AG08396 (cell line): ENCODE measurements at places on chromosomes 16 and 17.

GRCh38 chr17:63917646-63918045 is 993 bp downstream of the GH1 start:
- DNase-seq, result no peak

GRCh38 chr16:543301-544164 is 16.0 kb downstream of the CAPN15 start:
- DNase-seq, result no peak

DNA sequence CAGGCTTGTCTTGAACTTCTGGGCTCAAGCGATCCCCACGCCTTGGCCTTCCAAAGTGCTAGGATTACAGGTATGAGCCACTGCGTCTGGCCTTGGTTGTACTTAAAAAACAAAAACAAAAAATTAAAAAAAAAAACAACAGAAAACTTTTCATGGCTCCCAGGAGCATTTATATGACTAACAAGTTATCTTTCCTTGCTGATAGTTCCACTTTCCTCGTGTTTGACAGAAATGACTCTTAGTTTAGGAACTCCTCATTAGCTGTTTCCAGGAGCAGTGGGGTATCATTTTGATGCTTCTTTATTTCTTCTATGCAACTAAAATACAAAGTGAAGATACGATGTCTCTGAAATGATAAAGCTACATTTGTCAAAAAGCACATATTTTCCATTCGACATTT is 165.4 kb downstream of the PRKCA start:
- no peak for DNase-seq

- DNase-seq, result peak; percentile 66
These were observed 17.5 kb upstream of the RPTOR start for GRCh38 chr17:80527016-80527645.

DNA sequence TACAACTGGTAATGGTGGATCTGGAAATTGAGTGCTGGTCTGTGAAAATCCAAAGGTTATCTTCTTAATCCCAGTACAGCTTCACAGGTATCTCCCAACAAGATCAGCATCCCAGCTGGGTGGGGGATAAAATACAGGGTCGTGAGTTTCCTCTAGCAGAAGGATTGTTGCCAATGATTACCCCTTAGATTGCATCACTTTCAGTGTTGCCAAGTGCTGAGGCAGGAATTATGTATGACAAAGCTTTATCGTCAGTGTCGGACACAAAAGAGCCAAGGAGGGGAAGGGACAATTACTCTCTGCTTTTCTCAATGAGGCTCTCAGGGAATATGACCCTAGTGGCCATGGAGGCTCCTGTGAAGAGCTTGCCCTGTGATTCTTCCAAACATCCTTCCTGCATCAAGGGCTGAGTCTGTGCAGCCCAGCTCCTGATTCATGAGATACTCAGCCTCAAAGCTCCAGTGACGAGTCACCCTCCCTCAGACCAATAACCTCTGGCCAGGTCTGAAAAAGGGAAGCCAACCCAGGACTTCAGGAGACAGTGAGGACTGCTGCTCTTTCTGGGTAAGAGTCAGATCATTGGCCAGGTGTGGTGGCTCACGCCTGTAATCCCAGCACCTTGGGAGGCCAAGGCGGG is 15.0 kb downstream of the OR1F1 start:
- DNase-seq, result no peak

DNA sequence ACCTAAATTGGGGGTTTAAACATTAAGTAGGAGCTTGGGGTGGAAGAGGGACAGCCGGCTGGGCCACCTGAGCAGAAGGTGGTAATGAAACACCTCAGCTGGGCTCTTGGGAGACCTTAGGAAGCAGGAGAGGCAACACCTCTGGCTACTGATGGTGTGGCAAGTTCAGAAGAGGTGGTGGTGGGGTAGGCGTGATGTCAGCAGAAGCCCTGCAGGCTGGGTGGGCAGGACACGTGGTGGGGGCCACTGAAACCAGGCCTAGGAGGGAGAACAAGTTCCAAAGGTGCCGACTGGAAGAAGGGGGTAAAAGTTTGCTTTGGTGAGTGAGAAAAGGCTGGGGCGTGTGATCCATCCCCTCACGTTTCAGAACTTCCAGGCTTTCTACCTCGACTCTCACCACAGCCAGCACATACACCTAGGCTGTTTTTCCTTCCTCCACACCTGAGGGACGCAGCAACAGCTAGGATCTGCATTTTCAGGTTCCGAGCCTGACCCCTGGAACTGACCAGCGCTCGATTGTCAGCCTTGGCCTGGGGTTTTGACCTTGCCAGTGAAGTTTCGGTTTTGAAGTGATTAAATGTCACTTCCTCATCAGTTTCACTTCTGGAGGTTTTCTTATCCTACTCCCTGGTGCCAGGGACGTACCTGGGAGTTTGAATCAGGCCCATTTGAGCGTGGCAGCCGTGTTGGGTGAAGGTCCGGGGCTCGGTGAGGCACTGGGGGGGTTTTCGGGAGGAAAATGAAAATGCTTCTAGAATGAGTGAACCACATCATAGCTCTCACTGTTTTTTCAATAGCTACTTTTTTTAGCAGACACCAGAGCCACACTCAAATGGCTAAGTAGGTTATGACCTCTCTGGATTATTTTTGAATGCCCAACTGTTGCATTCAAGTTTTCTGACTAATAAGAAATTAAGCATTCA is 10.0 kb downstream of the SNN start:
- DNase-seq, result no peak

DNA sequence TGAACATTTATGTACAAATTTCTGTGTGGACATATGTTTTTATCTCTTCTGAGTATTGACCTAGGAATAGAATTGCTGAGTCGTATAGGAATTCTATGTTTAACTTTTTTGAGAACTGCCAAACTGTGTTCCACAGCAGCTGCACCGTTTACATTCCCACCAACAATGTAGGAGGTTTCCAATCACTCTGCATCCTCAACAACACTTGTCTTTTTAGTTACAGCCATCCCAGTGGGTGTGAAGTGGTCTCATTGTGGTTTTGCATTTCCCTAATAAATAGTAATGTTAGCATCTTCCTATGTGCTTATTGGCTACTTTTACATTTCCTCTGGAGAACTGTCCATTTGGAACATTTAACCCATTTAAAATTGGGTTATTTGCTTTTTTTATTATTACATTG is 36.6 kb upstream of the NACA2 start:
- no peak for DNase-seq

DNA sequence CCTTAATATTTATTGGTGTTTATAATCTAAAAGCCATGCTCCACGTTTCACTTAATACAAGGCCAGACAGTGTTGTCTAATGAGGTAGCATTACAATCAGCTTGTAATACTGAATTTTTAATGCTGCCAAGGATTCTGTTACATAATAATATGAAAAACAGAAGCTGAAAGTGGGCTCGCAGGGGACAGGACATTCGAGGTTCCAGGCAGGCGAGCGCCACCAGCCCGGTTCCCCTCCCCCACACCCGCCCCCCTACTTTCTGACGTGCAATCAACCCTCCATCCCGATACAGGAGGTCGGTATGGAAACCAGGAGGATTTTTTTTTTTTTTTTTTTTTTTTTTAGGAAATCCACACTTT is 6.2 kb upstream of the ZFHX3 start:
- no peak for DNase-seq

DNA sequence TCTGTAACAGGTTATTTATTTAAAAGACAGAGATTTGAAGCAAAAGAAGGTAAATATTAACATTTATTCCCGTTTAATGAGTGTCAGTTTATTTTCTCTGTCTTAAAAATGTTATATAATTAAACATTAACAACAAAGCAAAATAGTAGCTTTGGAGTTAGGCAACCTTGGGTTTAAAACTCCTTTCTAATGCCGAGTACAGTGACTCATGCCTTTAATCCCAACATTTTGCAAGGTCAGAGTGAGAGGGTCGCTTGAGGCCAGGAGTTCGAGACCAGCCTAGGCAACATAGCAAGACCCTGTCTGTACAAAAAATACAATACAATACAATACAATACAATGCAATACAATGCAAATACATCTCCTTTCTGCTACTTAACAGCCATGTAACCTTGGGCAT is 128.7 kb downstream of the CHD9 start:
- DNase-seq, result no peak

GRCh38 chr16:69266334-69267063 is 44.7 kb upstream of the VPS4A start:
- DNase-seq, result no peak

DNA sequence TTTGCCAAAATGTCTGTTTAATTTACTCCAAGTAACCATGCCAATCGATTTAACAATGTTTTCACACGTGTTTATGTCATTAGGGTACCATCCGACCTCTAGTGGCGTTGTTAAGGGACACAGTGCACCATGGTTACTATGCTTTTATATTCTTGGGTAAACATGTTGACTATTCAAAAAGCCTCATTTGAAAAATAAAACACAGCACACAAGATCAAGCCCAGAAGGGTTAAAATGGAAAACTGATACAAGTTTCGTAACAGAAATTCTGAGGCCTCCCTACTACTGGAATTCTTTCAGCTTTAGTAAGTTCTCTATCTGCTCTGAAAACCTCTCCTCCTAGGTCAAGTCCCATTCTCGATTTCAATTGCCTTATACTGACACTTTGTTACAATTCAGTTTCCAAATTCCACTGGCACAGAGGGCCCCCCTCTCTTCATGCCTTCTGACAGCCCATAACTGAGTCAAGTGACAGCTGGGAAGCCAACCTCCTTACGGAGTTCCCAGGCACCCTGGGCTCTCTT is 2.1 kb downstream of the CFAP20 start:
- peak; percentile 34 for DNase-seq

GRCh38 chr16:86355531-86355930 is 154.8 kb upstream of the FOXF1 start:
- peak; percentile 51 for DNase-seq

- DNase-seq, result no peak
These were observed 28.5 kb downstream of the GLG1 start for GRCh38 chr16:74578433-74578832.

DNA sequence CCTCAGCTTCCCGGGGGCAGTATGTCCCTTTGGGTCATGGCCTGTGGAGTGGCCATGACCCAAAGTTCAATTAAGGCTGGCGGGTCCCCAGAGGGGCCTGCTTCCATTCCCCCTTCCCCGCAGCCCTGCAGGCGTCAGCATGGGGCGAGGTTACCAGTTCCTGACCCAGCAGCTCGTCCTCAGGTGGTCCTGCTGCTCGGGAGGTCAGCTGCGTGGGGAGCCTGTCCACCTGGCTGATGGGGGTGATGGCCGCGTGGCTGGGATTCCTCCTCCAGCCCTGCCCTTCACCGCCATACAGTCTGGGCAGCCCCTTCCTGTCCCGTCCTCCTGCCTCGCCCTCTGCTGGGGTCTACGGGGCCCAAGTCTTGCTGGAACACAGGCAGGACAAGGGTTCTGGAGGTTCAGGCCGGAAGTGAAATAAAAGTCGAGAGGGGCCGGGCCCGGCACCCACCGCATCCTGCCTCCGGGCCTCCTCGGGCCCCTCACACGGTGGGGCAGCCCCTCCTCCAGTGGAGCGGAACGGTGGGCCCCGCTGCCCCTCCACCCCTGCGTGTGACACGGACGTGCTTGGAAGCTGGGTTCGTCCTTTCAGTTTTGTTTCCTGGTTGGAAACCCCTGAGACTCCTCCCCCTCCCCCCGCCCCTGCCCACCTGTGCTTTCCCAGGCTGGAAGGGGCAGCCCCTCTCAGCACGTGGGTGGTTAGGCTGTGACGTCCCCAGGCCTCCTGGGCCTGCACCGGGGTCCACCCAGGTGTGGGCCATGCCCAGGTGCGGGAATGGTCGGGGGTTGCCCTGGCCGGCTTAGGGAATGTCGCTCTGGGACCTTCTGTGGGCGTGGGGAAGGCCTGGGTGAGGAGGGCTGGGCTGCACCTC is 6.8 kb downstream of the UBALD2 start:
- DNase-seq, result no peak

GRCh38 chr16:25014500-25015147 is 545 bp downstream of the ARHGAP17 start:
- DNase-seq, result peak; percentile 43

DNA sequence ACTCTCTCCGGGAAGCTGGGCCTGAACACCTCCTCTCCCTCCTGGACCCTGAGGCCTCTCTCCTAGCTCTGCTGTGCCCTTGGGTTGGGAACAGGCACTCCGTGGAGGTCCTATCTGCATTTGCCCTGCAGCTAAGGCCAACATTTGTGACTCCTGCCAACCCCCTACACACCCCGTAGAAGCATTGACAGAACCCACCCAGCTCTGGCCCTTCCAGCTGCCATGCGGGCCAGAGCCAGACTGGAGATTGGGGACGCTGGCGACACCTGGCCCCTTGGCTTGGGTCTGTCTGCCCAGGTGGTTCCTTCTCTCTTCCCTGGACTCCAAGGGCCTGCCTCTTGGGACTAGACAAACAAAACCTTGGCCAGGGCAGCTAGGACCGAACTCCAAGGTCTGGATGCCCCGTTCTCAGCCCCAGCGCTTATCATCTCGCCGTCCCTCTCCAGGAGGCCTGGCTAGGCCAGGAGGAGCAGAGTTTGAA is 644 bp upstream of the RHBDF2 start:
- DNase-seq, result no peak

GRCh38 chr16:68915589-68915988 is 72.3 kb downstream of the TANGO6 start:
- DNase-seq, result no peak

DNA sequence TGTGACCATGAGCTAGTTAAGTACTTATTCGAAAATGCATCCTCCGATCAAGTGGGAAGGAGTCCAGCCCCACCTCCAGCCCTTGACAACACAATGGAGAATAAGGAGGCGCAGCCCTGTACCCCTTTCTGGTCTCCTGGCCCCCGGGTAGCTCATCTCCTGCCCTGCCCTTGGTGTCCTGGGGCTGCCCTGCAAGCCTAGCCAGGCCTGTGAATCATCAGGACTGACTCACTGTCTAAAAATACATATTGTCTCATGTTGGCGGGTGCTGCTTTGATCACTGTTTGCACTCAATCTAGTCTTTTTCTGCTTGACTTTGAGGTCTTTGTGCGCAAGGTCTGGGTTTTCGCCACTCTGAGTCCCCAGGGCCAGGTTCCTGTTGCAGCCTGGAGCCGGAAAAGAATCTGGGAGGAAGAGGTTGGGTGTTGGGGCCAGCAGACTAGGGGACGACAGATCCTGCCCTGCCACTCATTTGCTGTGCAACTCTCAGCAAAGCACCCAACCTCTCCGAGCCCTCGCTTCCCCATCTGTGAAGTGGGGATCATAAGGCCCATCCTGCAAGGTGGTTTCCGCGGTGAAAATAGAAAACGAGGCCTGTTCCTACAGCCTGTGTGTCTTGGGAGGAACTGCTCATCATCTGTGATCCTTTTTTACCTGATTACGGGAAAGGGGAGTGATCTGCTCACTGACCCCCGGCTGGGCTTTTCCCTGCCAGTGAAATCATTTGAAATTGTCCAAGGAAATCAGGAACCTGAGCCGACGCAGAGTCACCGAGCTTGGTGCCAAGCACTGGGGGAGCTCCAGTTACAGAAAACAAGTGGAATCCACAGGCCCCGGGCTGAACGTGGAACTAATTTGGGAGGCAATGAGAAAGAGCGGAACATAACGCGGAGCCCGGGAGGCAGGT is 230.4 kb downstream of the PARN start:
- DNase-seq, result peak; percentile 48

GRCh38 chr16:57102888-57103851 is 10.8 kb downstream of the CPNE2 start:
- DNase-seq, result no peak
